ENCODE measurements at places on chromosomes 5 and 9. TPM values are rescaled to one million over a fixed set of nuclear protein-coding genes. Genes with fewer than 3 reads are reported as not detected.

DNA sequence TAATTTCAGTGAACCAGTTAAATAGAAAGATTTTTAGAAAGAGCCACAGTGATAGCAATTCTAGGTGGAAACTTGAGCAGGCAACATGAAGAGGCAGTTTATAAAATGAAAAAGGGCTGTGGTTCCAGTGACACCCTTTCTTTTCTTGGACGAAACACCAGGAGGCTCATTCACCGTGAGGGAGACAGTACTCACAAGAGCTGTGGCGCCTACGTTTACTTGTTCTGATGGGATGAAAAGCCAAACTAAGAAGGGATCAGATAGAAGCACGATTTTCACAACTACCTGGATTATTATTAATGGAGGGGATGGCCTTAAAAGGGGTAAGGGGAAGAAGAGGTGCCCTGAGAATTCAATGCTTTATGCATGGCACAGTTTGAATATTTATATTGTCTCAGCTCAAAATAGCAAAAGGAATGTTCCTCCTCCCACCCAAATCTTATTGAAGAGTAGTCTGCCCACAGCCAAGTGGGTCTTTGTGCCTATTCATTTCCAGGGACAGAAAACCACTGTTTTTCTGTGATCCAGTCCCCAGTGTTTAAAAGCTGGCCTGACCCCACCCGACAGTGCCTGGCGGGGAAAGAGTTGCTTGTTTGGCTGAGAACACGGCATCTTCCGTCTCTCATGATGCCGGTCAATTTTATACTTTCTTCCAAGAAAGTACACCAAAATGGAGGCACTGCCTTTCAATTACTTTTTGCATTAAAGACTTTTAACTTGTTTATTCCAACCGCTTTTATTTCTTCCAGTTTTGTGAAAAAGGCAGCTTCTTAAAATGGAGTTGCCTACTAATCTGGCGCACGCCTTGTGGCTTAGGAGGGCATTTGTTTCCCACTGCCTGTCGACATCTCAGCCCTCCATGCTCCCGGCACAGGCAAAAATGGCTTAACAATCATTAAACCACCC is 51.9 kb downstream of the HABP4 start:
- no peaks in the 10 kb centered on the region for H3K27me3 ChIP-seq
- H3K4me1 ChIP-seq: no peaks in the 10 kb centered on the region
- no peak for DNase-seq
- H3K27ac ChIP-seq: no peak overlapping the region

DNA sequence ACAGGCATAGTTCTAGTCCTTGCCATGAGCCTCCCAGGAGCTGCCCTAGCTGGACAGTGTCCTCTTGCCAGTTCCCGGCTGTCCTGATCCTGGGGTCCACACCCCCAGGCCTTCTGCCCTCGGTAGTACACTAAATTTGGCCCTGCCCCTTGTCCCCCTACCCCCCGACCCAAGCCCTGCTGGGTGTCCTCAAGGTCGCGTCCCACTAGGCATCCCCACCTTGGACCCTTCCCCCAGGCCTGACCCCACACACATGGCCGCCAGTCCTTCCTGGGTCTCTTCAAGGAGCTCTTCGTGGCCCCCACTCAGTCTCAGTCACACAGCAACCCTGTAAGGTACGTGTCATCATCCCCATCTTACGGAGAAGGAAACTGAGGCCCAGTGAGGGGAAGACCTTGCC is 40.0 kb upstream of the PHYKPL start:
- DNase-seq: no peak
- H3K36me3 ChIP-seq: no peaks in the 10 kb centered on the region
- no peak overlapping the region for H3K4me3 ChIP-seq
- peaks cover 6% of the 10 kb centered on the region for H3K4me1 ChIP-seq
- no peaks in the 10 kb centered on the region for H3K27me3 ChIP-seq
- no peak overlapping the region for H3K27ac ChIP-seq

DNA sequence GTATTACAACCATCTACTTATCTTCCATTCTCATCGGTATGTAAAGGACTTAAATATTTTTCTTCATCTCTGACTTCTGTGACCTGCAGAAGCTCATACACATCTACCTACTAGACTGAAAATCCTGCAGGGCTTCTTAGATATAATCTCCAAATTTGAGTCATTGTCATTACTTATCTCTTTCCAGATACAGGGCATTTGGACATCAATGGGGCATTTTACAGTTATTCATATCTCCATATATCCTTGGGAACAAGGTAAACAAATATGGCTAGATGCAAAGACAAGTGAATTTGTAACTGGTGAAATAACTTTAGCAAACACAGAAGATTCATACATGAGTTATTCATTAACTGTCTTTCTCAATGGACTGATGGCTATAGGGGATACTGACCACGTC is 37.7 kb upstream of the IL7R start:
- no peak overlapping the region for H3K27ac ChIP-seq
- H3K36me3 ChIP-seq: no peaks in the 10 kb centered on the region
- H3K4me1 ChIP-seq: no peaks in the 10 kb centered on the region
- DNase-seq: no peak

The CD180 gene
- 1.9 TPM for total RNA-seq

DNA sequence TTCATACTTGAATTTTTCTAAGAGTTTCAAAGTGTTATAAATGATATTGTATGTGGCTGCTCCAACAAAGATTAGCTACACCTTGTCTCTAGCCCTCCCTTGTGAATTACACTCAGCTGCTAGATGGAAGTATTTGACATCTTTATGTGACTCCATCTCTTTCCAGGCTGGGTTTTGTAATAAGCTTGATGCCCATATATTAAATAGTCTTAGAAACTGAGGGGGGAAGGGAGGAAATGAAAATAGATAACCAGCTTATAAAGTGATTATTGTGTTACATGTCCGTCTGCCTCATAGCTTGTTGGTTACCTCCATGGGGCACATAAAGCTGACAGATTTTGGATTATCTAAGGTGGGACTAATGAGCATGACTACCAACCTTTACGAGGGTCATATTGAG is 63.4 kb downstream of the CD180 start:
- H3K4me3 ChIP-seq: no peak overlapping the region
- peaks cover 73% of the 10 kb centered on the region for H3K36me3 ChIP-seq
- H3K27ac ChIP-seq: no peak overlapping the region
- H3K4me1 ChIP-seq: no peaks in the 10 kb centered on the region

The RNF183 gene
- total RNA-seq: 3.1 TPM

DNA sequence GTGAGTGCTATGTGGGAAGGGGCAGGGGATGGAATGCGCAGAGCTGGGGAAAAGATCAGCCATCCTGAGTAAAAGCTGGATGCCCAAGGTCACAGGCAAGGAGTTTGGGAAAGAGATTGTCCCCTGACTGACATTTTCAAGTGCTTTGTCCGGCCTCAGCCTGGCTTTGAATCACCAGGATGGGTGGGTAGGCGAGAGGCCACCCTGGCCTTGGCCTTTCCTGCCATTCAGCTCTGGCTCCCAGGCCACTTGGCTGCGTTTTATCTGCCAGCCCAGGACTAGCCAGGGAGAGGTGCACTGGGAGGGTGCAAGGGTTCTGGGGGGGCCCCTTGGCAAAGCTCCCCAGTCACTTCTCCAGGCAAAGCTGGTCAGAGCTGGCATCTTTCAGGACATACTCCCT is 37.4 kb upstream of the SYNPO start:
- H3K27me3 ChIP-seq: no peaks in the 10 kb centered on the region
- H3K4me3 ChIP-seq: no peak overlapping the region
- DNase-seq: no peak
- no peaks in the 10 kb centered on the region for H3K36me3 ChIP-seq
- peaks cover 29% of the 10 kb centered on the region for H3K4me1 ChIP-seq

GRCh38 chr5:142592365-142592764 is 93.5 kb downstream of the FGF1 start:
- H3K27ac ChIP-seq: no peak overlapping the region
- no peaks in the 10 kb centered on the region for H3K4me1 ChIP-seq
- no peaks in the 10 kb centered on the region for H3K36me3 ChIP-seq

The CCL21 gene
- total RNA-seq: 28.1 TPM

The ARL14EPL gene
- not detected for total RNA-seq
